ENCODE measurements at places on chromosomes 11 and 22.
A peak's percentile ranks its signal among the peaks of the same experiment; 100 is the strongest.

DNA sequence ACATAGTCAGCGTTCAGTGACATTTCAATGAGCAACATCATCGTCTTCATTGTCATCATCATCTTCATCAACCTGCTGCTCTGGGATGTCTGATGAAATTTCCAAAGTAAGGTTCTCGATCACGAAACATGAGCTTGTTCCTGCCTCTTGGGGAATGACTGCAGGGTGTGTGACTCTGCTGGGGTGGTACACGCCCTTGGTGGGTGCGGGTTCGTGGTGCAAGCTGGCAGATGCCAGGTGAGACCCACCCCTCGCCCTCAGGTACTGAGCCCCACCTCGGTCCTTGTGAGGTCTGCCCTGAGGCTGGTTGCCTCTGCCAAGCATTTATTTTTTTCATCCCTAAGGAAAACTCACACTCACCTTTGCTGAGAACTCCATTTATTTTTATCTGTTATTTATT, 1389.2 kb downstream of the TBC1D22A start:
- no peak for DNase-seq

- no peak for DNase-seq
Measured at GRCh38 chr11:123057661-123058305, 4.2 kb downstream of the HSPA8 start.

- DNase-seq: no peak
Measured at GRCh38 chr11:110809417-110810199, 97.4 kb upstream of the ARHGAP20 start.

DNA sequence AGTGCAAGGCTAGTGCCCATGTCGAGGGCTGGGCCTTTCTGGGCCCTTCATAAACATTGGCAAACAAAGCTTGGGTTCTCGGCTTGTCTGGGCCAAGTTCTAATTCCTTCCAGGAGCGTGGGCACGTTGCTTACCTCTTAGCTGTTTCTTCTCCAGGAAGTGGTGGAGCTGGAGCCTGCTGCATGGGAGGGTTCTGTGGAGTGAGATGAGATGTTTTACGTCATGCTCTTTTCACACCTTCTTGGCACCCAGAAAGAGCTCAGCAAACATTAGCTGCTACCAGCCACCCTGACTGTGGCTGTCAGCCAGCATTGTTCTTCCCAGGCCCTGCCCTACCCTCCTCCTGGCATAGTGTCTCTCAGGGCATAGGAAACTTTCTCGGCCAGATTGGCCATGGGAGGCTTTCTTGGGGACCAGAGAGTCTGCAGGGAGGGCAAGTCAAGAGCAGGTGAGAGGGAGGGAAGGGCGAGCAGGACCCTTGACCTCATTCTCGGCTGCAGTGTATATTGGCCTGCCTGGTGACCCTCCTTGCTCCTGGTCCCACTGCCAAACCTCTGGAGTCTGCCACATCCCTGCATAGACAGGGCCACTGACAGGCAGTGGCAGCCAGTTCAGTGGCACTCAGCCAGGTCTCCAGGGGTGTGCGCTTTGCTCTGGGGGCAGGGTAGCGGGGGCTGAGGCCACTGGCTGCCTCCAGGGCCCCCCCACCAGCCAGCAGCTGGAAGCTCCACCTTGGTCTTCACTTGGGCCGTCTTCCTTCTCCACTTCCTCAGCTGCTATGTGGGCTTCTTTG, 98.8 kb downstream of the BCR start:
- no peak for DNase-seq

DNA sequence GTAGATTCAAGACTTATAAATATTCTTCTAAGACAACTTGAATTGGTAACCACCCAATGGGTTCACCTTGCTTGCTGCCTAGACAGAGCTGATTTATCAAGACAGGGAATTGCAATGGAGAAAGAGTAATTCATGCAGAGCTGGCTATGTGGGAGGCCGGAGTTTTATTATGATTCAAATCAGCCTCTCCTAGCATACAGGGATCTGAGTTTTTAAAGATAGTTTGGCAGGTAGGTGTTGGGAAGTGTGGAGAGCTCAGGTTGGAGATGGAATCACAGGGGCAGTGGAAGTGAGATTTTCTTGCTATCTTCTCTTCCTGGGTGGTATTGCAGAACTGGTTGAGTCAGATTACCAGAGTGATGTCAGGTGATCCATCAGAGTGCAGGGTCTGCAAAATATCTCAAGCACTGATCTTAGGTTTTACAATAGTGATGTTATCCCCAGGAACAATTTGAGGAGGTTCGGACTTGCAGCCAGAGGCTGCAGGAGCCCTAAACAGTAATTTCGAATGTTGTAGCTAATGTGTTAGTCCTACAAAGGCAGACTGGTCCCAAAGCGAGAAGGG, 1448.6 kb upstream of the RAG2 start:
- no peak for DNase-seq

DNA sequence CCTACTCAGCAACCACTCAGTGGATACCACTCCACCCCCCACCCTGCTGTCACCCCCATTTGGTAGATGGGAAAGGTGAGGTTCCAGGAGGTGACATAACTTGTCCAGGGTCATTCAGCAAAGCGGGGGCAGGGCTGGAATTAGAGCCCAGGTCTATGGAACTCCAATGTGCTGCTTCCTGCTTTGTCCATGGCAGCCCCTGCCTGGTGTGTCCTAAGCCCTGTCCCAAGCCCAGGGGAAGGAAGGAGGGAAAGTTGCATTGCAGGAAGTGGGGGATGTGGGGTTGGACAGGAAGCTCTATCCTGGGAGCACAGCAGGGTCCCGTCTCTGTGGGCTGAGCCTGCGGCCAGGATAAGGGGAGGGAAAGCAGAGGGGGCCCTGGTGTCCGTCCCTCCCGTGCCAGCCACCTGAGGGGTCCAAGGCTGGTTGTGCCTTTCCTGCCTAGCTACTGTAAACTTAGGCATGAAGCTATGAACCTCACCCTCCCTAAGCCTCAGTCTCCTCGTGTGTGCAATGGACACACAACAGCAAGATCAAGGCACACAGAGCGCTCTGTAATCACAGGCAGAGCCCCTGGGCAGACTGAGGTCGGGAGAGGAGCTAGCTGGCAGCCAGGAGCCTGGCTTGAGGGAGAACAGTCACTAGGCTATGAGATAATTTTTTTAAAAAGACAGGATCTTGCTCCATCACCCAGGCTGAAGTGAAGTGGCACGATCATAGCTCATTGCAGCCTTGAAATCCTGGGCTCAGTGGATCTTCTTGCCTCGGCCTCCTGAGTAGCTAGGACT, 12.9 kb downstream of the GAL3ST1 start:
- DNase-seq: no peak

DNA sequence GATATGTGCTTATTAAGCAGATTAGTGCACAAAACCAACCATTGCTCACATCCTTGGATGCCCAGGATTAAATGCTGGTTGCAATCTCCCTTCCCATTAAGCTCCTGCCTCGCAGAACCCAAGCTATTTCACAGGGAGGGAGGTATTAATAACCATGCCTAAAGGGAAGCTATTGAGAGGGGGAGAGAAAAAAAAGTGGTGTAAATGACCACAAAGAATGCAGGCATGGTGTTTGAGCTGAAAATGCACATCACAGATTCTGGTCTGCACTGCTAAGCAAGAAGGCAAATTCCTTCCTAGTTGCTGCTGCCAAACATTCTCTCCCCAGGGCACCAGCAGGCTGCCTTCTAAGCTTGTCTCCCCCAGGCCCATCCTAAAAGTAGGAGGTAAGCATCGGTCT, 92.0 kb upstream of the ISX start:
- DNase-seq: no peak

GRCh38 chr22:36065775-36066544, 37.3 kb upstream of the RBFOX2 start:
- DNase-seq: peak; percentile 97

- no peak for DNase-seq
Measured at GRCh38 chr11:134501406-134502152, 89.5 kb upstream of the B3GAT1 start.

DNA sequence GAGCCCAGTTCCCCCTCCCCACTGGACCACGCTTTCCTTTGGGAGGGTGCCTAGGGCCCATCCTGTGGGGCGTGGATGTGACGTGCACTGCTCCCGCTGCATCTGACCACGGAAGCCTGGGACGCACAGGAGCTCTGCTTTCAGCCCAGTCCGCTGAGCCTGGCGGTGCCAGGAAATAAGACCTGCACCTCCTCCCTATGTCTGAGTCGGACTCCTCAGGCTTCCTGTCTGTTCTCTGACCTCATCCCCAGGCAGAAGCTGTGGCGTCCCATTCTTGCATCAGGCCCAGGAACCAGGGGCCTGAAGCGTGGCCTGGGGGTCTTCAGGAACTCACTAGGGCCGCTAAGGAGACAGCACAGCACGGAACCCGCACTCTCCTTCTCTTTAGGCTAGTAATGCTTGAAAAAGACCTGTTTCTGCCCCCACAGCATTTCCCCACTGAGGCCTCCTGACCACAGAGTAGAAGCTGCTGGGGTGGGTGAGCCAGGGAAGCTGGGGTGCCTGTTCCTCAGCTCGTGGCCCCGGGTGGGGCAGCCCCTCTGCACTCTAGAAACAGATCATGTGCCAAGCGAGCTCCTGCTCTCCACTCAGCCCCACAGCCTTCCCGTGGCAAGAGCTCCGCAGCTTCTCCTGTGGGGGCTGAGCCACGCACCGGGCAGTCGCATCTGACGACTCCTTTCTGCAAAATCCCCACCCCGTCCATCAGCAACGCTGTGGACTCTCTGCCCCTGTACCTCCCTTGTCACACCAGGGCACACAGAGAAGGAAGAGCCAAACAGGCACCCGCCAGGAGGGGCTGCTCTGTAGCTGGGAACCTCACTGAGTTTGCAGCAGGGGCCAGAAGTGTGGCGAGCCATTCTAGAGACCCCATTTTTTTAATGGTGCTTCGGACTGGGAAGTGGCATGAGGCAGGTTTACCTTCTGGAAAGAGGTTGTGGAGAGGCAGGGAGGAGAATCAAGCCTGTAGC, 22.6 kb downstream of the MOV10L1 start:
- peak; percentile 74 for DNase-seq

GRCh38 chr11:85495918-85496317, 131.2 kb downstream of the DLG2 start:
- no peak for DNase-seq

- DNase-seq: no peak
Measured at GRCh38 chr22:23899042-23899745, 5.0 kb downstream of the MIF start.

Measured in posterior vena cava (tissue), 2 donors.